ENCODE measurements at places on chromosomes 1 and 21.
A peak's percentile ranks its signal among the peaks of the same experiment; 100 is the strongest.

DNA sequence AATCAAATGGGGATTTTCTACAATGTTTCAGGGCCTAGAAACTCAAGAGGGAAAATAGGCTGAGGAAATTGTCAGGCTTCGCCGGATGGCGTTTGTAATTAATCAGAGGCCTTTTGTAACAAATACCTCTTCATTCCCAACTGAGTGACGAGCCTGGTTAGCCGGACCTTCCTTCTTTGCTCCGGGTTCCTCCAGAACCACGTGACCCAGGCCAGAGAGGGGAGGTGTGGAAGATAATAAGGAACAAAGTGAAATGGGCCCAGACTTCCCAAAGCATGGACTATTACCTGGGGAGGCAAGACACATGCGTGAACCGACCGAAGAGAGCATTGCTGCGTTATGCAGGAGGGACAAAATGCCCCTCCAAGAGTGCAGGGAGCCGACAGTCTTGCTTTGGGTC lies 7.5 kb upstream of the IGSF21 start:
- no peak for DNase-seq

DNA sequence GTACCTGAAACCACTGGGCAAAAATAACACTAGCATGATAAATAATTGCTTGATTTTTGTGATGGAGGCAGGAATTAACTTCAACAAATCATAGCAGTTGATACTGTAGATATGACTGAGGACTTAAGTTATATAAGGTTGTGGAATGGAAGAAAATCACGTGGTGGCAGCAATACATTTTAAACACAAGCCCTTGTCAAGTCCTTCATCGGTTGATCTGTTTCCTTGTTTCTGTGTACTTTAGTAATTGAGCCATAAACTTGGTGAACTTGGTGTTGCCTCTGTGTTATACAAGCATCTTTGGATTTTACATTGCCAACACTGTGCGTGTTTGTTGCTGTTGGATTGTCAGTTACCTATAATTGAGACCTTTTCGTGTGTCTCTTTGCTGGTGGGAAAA lies 114.4 kb downstream of the CAMTA1 start:
- DNase-seq: no peak

DNA sequence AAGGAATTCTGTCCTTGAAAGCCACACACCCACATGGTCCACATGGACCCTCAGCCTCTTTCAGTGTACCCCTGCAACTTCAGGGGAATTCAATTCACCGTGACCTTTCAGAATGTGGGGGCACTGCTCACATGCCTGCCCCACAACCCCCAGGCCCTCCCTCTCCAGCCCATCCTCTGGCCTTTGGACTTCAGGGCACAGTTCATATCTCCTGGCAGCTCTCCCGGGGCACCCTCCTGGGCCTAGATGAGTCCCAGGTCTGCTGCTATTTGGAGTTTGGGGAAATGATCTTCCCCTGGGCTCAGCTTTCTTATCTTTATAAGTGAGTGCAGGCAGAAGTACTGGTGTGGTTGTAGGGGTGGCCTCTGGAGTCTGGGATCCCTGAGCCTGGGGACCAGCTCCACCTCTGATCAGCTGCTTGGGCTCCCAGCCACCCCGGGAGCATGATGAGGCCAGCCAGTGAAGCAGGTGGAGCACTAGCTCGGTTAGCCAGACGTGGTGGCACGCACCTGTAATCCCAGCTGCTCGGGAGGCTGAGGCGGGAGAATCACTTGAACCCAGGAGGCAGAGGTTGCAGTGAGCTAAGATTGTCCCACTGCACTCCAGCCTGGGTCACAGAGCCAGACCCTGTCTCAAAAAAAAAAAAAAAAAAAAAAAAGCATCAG lies 15.8 kb downstream of the C1orf167 start:
- no peak for DNase-seq

- DNase-seq: no peak
Observed at GRCh38 chr1:9242338-9242969, 7.9 kb downstream of the H6PD start.

- peak; percentile 55 for DNase-seq
Observed at GRCh38 chr1:151825751-151826660, 5.6 kb downstream of the RORC start.

GRCh38 chr21:24112020-24112419 lies 1495.3 kb downstream of the MRPL39 start:
- no peak for DNase-seq

- DNase-seq: no peak
Observed at GRCh38 chr1:77220687-77221463, 1.6 kb upstream of the PIGK start.
